ENCODE measurements at places on chromosomes 4 and X.

- no peak for DNase-seq
Observed at GRCh38 chr4:164368894-164369293, 385.0 kb upstream of the SMIM31 start.

- no peak for DNase-seq
Observed at GRCh38 chr4:169565606-169566005, 46.8 kb downstream of the NEK1 start.

DNA sequence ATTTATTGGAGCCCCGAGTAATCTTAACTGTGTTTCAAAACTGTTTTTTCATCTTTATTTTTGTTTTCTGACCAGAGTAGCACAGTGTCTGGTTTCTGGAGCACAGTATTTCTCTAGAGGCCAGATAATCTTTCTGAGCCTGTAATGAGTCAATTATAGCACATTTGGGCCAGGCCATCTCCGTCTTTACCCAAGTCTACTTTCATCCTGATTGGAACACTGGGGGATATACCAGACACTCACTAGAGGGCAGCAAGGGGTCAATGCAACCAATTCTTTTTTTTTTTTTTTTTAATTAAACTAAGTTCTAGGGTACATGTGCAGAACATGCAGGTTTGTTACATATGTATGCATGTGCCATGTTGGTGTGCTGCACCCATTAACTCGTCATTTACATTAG, 282.0 kb downstream of the ARHGAP24 start:
- DNase-seq, result no peak

DNA sequence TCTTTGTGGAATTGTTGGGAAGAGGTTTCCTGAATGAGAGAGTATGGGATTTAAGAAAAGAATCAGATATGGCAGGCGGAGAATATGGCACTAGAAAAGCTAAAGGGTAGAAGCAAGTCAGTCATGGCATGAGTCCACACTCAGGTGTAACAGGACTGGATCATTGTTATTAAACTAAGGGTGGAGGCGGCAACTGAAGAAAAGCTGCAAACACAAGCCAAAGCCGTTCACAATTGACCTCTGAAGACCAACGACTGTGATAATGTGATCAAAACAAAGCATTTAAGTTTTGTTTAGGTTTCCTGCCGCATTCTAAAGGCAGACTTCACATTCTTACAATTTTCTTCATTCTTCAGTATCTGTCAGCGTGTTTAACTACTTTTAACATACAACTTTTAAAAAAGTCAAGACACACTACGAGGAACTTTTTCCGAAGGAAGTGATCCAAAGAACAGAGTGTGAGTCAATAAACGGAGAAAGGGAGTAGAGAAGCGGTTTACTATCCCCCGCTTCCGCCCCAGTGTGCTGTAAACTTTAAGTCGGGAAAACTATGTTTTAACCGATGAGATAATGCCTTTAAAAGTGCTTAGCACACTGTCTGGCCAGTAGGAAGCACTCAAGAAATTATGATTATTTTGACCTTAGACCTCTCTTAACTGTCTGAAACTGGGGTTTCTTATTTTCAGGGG, 909 bp upstream of the SLAIN2 start:
- peak; percentile 35 for DNase-seq

DNA sequence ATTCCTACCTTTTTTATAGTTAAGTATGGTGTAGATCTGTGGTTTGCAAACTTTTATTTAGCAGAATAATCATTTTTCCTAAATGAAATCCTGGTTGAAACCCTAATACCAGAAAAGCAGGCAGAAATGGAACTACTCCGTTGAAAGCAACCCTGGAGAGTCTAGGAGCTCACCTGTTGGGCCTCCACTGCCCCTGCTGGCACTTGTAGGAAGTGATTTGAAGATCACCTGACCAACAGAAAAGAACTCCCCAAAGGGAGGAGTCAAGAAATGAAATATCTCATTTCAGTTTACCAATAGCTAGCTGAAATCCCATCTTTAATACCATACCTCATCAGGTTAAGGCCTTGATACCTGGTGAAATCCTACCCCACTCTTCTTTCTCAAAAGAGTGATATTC, 277.1 kb downstream of the KLHL13 start:
- no peak for DNase-seq

DNA sequence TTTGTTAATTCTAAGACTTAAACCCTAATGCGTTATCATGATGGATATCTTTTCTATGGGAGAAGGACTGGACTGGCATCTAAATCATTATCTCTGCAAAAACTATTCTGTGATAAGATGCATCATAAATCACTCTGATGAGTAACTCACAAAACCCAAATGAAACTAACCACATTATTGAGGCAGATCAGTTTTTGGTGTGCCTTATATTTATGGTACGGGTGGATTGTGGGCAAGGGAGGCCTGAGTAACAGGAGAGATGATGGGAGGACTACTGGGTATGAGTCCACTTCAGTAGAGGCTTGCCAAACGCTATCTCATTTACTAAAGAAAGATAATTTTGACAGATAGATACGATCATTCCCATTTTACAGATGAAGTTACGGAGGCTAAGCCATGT, 66.4 kb upstream of the GUCY1A1 start:
- DNase-seq, result no peak

DNA sequence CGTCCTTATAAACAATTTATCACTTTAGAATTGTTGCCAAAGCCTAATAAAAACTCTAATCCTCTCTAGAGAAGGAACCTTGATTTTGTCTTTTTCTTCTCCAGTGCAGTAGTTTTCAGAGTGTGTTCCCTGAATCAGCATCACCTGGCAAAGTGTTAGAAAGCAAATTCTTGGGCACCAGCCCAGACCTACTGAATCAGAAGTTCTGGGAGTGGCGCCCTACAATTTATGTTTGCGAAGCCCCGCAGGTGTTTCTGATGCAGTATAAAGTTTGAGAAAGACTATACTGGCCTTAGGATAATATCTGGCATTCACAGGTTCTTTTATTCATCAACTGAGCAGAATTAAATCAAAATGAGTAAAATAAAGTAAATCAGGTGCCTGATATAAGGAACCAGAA, 645.8 kb upstream of the ATOH1 start:
- DNase-seq, result no peak

GRCh38 chr4:45846016-45846415, 277.8 kb downstream of the GABRG1 start:
- no peak for DNase-seq

GRCh38 chr4:94852616-94853015, 94.9 kb downstream of the BMPR1B start:
- peak; percentile 56 for DNase-seq

GRCh38 chr4:7044137-7044930, 1.2 kb downstream of the TADA2B start:
- DNase-seq, result no peak

- no peak for DNase-seq
Observed at GRCh38 chrX:10126044-10126443, 30.7 kb upstream of the CLCN4 start.

- DNase-seq, result no peak
Observed at GRCh38 chr4:99403380-99404184, 31.6 kb downstream of the ADH7 start.

GRCh38 chr4:151402145-151402865, 6.7 kb upstream of the FHIP1A start:
- no peak for DNase-seq
